ENCODE measurements at places on chromosomes 2 and 18.
A peak's percentile ranks its signal among the peaks of the same experiment; 100 is the strongest.

DNA sequence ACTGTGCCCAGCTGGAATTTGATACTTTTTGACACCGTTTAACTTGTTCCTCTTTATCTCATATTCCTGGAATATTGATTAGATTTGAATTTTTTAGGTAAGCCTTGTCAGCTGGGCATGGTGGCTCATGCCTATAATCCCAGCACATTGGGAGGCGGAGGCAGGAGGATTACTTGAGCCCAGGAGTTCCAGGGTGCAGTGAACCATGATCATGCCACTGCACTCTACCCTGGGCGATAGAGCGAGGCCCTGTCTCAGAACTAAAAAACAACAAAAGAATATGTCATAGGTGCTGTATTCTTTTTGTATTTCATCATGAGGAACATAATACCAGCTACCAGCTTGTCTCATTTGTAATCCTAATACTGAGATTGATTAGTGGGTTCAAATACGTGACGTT is 90.3 kb downstream of the ZNF532 start:
- no peak for DNase-seq

GRCh38 chr2:44663471-44664073 is 277.9 kb upstream of the SIX3 start:
- DNase-seq: no peak

- no peak for DNase-seq
Observed at GRCh38 chr2:75587954-75588587, 27.3 kb upstream of the EVA1A start.

DNA sequence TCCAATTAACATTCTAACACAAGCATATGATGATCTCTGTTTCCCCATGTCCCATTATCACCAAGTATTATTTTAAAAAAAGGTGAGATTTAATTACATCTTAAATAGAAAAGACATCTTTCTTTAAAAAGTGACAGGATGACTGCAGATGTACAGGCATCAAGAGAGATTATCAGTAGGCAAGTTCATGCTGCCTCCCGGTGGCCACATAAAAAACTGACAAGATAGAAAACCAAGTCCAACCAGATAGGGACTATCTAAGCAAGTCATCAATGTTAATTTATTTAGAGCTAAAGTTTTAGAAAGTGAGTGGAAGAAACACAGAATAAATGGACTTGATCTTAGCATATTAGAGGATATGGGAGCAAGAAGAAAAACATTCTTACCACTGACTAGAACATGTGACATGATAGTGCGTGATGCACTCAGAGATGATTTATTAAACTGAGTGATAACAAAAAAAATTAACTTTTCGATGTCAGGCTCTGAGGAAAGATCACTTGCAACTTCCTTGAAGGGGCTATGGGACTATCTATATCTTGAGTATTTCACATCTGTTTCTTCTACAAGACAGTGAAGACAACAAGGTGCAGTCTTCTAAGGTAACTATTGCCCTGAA is 5.4 kb upstream of the TDRD15 start:
- peak; percentile 44 for DNase-seq

GRCh38 chr2:38600242-38600891 is 2.4 kb downstream of the HNRNPLL start:
- peak; percentile 53 for DNase-seq

GRCh38 chr2:224017957-224018356 is 21.1 kb downstream of the SERPINE2 start:
- DNase-seq: no peak

DNA sequence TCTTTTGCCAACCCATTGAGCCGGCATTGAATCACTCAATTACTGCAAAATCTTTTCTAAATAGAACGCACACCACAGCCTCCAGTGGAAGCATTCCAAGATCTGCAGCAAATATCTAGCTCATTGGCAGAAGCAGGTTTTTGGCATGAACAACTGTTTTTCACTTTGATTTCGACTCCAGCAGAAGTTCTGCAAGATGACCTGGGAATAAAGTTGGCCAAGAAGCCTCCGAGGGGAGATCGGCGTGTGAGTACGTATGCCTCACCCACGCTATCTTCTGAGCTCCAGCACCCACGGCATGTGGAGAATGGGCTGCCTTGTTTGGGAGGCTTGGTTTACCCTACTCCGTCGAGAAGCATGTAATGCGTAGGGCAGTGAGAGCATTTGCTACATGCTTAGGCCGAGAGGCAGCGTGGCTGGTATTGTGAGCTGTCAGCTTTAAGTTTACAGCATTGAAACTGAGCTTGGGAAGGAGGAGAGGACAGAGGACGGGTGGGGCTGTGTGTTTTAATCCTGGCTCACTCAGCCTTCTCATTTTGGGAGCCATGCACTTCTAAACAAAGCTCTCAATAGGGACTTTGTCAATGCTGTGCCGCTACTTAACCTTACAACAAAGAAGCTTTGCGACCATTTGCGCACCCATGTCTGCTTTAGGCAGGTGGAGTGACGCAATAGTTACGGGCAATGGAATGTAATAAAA is 10.5 kb downstream of the PCARE start:
- DNase-seq: no peak

GRCh38 chr2:180495606-180496005 is 484.8 kb upstream of the UBE2E3 start:
- no peak for DNase-seq

GRCh38 chr2:48131539-48132270 is 225.4 kb upstream of the FBXO11 start:
- no peak for DNase-seq

GRCh38 chr2:240466579-240467148 is 31.2 kb downstream of the GPC1 start:
- peak; percentile 17 for DNase-seq

- no peak for DNase-seq
Observed at GRCh38 chr2:148065936-148066335, 45.0 kb downstream of the MBD5 start.

GRCh38 chr2:133952420-133952819 is 301.5 kb upstream of the MGAT5 start:
- DNase-seq: no peak

DNA sequence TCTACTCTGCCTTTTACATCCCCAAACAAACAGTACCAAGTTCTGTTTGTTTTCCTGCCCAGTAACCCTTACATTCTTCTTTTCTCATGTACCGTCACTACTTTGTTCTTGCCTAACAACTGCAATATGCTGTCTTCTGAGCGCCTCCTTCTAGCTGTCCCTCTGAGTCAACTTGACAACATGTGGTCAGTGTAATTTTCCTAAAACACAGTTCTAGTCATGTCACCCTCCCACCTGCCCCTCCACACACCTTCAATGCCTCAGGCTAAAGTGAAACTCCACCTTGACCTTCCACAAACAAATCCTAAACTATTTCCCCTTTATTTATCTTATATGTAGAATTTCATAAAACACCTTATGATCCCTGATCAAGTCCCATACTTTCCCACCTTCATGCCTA is 124.6 kb upstream of the CD302 start:
- no peak for DNase-seq

- no peak for DNase-seq
Observed at GRCh38 chr2:136000502-136000901, 15.1 kb upstream of the DARS1 start.

GRCh38 chr2:221085341-221085900 is 486.7 kb downstream of the EPHA4 start:
- DNase-seq: no peak

DNA sequence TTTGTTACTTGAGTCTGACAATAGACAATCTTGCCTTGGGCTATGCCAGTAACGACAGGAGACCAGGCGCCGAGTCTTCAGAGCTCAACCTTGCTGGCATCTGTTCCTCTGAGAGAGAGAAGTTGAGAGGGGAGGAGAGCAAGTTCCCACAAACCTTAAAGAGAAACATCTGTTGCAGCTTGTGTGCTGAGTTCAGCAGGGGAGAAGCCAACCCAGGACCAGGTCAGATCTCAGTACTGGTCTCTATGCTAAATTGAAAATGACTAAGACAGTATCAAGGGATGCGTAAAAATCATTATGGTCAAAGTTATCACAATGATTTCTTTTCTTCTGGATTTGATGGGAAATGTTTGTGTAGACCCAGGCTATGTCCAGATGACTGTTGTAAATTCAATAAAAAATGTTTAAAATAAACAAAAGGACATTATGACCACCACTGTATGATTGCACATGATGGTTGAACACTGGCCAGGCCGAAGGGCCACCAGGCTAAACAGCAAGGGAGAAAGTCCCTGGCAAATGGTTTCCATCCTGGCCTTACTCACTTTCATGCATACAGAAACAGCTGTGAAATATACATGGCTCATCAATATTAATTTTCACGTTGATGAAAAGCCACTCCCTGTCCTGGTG is 100.3 kb upstream of the PMAIP1 start:
- no peak for DNase-seq

DNA sequence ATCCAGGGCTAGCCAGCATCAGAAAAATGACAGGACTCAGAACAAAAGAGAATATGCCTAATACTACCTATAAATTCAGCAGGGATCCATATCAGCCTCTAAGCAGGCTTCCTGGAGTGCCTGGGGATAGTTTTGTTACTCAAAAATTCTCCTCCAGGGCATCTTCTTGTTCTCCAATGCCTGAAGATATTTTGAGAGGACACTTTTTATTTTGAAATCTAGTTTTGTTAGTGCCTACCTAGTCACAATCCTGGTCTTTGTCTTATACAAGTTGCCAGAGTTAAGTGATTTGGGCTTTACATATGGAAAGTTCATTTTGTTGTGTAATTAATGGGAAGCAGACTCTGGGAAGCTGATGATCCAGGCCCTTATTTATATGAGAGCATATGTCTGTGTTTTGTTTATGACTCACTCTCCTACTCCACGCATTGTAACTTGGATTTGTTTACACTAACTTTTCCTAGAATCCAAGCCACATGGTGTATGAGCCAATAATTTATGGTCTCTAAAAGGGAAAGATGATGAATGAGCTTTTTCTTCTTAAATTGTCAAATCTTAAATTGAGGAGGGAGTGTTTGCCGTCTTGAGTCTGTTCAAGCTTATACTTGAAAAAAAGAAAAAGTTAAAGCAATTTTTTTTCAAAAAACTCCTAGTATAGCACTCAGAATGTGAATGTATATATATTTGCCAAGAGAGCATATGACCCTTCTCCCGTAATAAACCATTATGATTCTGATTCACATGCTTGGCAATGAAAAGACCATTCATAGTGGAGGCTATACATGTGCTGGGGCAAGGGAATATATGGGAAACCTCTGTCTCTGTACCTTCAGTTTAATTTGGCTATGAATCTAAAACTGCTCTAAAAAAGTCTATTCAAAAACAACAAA is 370.3 kb downstream of the SETBP1 start:
- peak; percentile 77 for DNase-seq

GRCh38 chr2:179952658-179953057 is 54.4 kb downstream of the CWC22 start:
- DNase-seq: no peak

- no peak for DNase-seq
Observed at GRCh38 chr2:23157812-23158211, 227.2 kb upstream of the KLHL29 start.

GRCh38 chr2:98914713-98915580 is 21.1 kb downstream of the CRACDL start:
- no peak for DNase-seq

DNA sequence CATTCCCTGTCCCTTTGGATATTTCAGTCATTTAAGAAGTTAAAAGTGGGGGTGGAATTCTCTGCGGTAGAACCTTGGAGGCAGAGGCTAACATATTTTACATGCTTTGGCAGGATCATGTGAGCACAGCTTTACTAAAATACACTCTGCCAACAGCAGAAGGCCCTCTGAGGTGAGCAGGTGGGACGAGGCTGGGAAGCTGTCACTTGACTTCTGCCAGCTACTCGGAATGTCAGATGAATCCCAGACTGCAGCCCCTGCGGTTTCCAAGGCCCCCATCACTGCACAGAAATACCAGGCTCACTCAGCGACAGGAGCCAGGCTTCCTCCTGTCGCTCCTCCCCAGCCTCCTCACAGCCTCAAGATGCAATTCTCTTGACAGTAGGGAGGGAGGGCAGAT is 220.9 kb upstream of the REV1 start:
- DNase-seq: peak; percentile 15

GRCh38 chr2:240868286-240869108 is at the start of gene AGXT:
Gene AGXT (plus strand): TSS chr2:240868824. CDS start chr2:240868866, 42 bp downstream.
- no peak for DNase-seq

DNA sequence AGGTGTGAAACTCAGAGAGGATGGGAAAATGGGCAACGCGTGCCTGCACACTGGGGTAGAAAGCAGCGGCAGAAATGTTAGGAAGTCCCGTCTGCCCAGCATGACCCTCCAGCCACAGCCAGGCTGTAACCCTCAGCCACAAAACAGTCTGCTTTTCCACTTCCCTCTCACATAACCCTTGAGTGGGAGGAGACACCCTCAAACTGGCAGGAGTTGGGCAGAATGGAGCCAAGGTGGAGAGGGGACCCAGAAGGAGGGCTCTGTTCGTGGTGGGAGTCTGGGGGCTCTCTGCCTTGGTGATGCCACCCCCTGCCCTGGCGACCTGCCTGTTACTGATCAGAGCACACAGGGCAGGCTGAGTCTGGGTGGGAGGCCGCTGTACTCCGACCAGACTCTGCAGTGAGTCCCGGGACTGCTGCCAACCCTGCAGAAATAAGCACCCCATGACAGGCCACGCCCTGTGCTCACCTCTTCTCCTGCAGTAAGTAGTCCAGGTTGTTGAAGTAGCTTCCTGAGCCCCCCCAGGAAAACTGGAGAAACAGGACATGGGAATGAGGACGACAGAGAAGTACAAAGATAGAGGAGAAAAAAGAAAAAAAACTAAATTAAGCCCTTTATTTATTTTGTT is 16.0 kb downstream of the FAM178B start:
- peak; percentile 74 for DNase-seq

GRCh38 chr2:133607679-133608078 is 39.4 kb upstream of the NCKAP5 start:
- no peak for DNase-seq

GRCh38 chr2:147760984-147761383 is 83.8 kb upstream of the ACVR2A start:
- no peak for DNase-seq

DNA sequence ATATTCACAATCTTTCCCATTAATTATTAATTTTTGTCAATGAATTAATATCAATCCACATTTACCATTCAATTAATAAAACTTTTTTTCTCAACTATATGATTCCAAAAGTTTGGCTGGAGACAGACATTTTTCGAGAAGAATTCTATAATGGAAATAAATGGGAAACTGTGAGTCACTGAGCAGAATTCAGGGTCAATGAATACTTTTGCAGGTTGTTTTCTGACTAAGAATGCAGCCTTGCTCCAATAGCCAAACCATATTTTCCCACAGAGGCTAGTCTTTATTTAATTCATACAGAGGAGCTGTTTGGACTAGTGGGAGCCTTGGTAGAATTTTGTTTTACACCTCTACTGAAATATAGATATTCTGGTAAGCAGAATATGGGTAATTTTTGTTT is 82.3 kb downstream of the ARHGAP28 start:
- DNase-seq: no peak

DNA sequence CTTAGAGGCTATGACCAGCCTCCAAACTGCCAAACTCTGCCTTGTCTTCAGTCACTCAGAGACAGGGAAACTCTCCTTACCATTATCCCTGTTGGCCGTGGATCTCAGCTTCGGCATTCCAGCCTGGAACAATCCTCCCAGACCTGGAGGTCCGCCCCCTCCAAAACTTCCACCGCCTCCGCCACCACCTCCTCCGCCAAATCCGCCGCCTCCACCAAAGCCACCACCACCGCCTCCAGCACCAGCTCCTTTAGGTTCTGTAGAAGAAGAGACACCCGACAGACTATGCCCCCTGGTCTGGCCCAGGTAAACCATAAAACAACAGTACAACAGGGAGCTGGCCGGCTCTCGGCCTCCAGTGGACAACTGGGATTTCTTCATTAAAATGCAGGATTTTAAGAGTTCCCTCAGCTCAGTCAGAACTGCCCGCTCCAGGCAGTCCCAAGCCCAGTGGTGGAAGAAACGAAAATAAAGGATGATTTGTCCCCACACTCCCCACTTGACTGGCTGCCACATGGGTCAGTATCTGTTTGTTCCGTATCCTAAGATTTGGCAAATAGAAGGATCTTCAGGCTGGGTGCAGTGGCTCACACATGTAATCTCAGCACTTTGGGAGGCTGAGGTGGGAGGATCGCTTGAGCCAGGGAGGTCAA is 22.4 kb downstream of the WIPF1 start:
- DNase-seq: no peak
